ENCODE measurements at places on chromosomes 1 and 21.

DNA sequence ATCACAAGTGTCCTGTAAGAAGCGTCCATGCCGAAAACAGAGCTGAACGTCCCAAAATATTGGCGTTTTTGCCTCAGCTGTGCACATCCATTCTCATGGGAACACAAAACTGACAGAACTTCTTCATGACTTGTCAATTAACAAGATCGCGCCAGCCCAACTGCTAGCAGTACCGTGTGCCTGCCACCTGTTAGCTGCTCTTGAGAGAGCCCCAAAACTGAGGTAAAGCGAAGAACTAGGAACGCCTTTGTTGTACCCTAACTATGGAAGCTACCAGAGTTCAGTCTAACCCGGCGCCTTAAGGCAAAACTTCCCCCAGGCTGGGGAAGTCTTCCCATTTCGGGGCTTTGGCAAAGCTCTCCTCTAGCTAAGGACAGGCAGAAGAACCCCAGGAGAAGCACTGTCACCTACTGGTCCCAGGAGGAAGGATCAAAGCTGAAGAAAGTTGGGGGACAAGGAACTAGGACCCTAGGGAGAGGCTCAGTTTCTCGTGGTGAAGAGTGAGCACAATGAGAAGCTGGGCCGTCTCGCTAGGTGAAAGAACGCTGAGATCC lies 719 bp downstream of the EYA3 start:
- peak; percentile 21 for DNase-seq

GRCh38 chr1:223258751-223259198 lies 105.2 kb downstream of the SUSD4 start:
- peak; percentile 60 for DNase-seq

GRCh38 chr21:40938611-40939010 lies 91.7 kb upstream of the DSCAM start:
- DNase-seq: no peak

GRCh38 chr1:220894924-220895256 lies 15.6 kb downstream of the HLX start:
- no peak for DNase-seq

- peak; percentile 90 for DNase-seq
These were observed 25.4 kb downstream of the TEX35 start for GRCh38 chr1:178538192-178538916.

DNA sequence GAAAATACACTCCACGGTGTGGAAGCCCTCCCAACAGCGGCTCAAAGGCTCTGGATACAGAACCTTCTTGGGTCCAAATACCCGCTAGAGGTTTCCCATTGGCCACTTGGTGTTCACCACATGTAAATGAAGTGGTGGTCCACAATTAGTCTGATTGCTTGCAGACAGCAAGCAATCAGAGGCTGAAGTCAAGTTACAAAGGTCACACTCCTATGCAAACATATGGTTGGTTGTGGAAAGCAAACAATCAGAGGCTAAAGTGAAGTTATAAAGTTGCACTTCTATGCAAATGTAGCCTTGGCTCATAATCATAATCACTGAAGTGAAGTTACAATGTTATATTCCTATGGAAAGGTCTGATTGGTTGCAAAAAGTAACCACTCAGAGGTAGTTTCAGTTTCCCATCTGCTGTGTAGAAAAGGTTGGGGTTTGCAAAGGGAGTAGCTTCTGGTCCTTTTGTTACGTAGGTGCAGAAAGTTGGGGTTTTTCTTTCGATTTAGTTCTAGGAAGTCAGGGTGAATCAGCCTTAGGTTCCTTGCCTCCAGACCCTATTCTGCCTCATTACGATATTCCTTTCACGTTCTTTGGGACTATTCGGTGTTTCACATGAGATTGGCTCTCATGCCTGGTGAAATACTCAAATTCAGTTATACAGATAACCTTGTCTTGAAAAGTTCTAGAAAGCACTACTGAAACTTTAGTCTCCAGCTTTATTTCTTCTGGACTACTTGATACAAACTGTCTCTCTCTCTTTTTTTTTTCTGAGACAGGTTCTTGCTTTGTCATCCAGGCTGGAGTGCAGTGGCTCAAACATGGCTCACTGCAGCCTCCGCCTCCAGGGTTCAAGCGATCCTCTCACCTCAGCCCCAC lies 36.7 kb upstream of the MTF2 start:
- DNase-seq: no peak

- no peak for DNase-seq
These were observed 5.1 kb downstream of the CA14 start for GRCh38 chr1:150262388-150263320.

DNA sequence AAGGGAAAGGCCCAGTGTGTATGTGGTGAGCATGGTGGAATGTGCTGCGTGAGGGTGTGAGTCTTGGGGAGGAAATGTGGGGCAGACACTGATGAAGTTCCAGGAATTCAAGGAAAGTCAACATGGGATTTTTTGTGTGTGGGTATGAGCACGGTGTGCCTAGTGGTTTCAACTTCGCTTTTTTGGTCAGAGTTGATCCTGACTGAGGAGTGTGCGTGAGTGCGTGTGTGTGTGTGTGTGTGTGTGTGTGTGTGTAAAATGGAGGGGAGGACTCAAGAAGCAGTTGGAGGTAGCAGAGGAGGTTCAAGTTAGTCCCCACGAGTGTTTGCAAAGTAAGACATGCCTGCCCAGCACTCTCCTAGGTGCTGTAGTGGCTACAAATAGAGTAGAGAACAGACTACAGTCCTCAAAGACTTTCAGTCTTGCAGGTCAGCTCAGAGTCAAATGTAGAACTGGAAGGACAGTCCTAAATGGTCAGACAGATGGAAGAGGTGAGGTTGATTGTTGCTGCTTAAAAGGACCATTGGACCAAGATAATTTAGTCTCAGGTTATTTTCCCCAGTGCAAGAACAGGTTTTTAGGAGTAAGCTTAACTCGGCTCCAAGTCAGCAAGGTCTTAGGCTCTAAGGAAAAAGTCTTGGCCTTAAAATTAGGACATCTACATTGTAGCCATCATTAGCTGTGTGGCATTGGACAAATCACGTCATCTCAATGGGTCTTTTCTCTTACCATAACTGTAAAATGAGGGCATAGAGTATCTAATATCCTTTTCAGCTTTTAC lies 25.0 kb downstream of the SLAMF1 start:
- DNase-seq: no peak

GRCh38 chr1:229536982-229537381 lies 21.5 kb downstream of the ABCB10 start:
- DNase-seq: no peak

DNA sequence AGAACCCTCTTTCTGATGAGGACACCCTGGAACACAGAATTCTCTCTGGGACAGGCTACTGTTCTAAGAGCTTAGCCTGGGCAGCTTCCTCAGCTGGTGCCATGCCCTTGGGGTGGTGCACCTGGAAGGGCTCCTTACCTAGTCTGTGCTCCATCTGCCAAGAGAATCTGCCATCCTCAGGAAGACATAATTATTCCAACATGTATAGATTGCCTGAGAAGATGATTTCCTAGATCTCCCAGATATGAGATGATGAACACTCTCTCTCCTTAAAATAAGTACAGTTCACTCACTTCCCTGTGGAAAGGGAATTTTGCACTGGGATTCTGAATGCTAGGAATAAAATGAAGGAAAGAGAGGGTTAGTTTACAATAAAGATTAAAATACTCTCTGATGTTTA lies 87.6 kb downstream of the NENF start:
- no peak for DNase-seq

DNA sequence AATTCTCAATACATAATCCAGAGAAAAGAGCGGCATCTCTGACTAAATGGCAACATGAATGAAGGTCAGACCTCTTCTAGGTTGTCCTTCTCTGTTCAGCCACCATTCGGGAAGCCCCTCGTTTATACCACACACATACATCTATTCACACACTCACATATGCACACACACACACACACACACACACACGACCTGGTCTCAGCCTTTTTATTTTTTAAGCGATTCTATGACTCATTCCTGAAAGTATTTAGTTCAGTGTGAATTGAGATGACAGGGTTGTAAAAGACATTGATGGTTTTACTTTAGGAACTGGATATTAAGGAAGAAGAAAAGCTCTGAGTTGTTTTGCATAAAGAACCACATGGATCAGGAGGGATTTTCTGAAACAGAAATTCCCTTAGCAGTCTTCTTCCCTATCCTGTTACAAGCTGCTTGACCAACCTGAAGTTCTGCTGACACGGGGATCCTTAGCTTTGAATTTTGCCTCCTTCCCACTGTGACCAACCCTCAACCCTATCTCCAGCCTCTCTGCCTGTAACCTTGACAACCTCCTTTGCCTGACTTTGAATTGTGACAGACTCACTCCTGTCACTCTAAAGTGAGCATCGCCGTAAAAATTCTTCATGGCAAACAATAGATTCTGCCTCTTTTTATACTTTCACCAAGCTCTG lies 383.1 kb upstream of the ESRRG start:
- no peak for DNase-seq

DNA sequence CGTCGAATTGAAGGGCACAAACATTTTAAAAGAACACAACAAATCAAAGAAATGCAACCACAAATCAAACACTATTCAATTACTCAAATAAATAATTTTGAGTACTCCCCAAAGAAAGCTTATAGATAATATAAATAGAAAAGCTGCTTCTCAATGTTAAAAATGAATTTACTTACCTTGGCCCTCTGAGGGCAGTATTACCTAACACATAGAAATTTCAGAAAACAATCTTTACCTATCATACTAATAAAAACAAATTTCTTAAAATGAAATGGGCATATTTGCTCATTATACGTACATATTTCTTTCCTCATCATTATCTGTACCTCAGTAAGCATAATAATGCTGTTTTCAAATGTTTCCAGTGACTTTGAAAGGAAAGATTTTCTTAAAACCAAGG lies 141.8 kb downstream of the AKT3 start:
- DNase-seq: no peak

DNA sequence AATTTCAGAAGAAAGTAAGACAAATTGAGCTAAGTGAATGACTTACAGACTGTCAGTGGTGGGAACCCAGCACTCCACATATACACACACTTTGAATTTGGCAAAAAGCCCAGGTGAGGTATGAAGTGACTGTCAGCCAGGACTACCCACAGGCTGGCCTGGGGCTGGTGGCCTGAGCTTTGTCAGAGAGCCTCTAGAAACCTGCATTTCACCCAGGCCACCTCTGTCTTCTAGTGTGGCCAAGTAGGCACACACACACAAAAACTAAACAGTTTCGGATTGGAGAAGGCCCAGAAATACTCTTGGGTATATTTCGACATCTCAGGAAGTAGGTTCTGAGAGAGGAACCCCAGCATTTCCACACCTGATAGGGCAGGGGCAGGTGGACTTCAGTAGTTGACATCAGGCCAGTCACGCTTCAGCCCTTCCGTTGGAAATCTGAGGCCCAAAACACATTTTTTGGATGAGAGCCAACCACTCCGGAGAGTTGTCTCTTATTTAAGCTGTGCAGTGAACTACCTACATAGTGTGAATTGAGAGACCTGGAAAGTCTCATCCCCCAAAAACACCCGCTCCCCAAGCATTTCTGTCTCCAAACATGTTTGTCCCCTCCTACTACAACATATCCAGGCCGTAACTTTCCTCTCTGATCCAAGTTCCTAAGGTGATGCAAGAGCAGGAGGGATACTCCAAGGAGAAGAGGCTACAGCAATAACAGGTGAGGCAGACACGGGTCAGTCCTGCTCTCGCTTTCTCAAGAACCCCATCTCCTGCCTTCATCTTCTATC lies 167.2 kb upstream of the PROX1 start:
- DNase-seq: no peak

- no peak for DNase-seq
These were observed 101.5 kb downstream of the ST6GALNAC3 start for GRCh38 chr1:76176000-76176399.

DNA sequence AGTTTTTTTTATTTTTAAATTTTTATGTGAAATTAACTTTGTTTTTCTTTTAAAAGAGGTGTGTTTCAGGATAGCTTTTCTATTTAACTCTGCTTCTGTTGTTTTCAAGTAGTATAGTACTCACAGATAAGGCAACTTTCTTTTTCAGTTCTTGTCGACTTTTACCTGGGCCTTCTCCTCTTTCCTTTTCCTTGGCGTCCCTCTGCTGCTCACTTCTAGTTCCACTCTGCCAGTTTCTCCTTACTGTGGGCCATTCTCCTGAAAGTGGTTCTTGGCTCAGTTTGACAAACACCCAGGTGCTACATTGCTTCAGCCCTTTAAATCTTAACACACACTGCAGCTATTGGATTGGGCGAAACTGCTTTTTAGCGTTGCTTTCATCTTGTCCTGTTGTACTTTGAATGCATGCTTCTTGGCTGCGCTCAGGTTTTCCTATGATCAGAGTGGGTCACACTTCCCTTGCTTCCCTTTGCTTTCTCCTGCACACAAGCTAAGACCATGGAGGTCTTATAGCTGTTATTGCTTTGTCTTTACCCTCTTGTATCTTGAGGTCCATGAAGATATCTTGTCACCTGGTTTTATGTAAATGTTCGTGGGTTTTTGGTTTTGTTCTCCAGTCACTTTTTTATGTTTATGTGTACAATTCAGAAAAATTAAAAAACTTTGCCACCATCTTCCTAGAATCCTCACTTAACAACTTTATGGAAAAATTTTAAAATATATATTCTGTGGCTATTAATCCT lies 21.6 kb downstream of the GABPA start:
- no peak for DNase-seq

Measured in fibroblast of mammary gland (primary cell).